ENCODE measurements at places on chromosomes 4 and X.

DNA sequence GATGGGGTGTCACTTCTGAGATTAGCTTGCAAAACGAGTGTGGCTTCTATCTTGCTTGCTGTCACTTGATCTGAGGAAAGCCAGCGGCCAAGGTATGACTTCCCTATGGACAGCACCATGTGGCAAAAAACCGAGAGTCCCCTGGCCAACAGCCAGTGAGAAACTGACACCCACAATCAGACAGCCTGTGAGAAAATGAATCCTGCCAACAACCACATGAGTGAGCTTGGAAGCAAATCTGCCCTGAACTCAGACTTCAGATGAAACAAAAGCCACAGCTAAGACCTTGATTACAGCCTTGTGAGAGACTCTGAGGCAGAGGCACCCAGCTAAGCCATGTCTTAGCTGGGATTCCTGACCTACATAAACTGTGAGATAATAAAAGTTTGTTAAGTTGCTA, 45.5 kb downstream of the PPP1R2C start:
- DNase-seq, result no peak
- H3K4me1 ChIP-seq, result no peaks in the 10 kb centered on the region
- no peaks in the 10 kb centered on the region for H3K27me3 ChIP-seq

- H3K27ac ChIP-seq, result no peak overlapping the region
- no peaks in the 10 kb centered on the region for H3K36me3 ChIP-seq
- no peaks in the 10 kb centered on the region for H3K4me1 ChIP-seq
- H3K4me3 ChIP-seq, result no peak overlapping the region
Measured at GRCh38 chr4:113221990-113222389, 172.5 kb downstream of the ANK2 start.

- H3K36me3 ChIP-seq, result no peaks in the 10 kb centered on the region
- H3K4me1 ChIP-seq, result no peaks in the 10 kb centered on the region
- H3K4me3 ChIP-seq, result no peak overlapping the region
Measured at GRCh38 chr4:182680234-182680653, 236.9 kb downstream of the DCTD start.

GRCh38 chr4:182822554-182822953, 94.6 kb downstream of the DCTD start:
- no peak overlapping the region for H3K4me3 ChIP-seq
- no peaks in the 10 kb centered on the region for H3K27me3 ChIP-seq
- no peak overlapping the region for H3K27ac ChIP-seq
- no peak for DNase-seq
- H3K4me1 ChIP-seq, result no peaks in the 10 kb centered on the region

DNA sequence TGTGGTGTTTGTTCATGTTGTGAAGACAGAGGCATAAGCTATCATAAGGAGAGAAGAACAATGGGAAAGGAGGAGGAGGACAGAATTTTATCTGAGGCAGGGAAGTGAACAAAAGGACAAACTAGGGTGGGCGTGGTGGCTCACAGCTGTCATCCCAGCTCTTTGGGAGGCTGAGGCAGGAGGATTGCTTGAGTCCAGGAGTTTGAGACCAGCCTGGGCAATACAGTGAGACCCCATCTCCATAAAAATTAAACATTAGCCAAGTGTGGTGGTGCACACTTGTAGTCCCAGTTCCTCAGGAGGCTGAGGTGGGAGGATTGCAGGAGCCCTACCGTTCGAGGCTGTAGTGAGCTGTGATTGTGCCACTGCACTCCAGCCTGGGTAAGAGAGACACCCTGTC, 49.9 kb downstream of the TMEM154 start:
- no peak overlapping the region for H3K4me3 ChIP-seq
- no peaks in the 10 kb centered on the region for H3K4me1 ChIP-seq
- no peak for DNase-seq
- H3K27me3 ChIP-seq, result no peaks in the 10 kb centered on the region
- no peaks in the 10 kb centered on the region for H3K36me3 ChIP-seq

- H3K36me3 ChIP-seq, result no peaks in the 10 kb centered on the region
- no peak overlapping the region for H3K4me3 ChIP-seq
- H3K4me1 ChIP-seq, result no peaks in the 10 kb centered on the region
- H3K27ac ChIP-seq, result no peak overlapping the region
Measured at GRCh38 chr4:61427099-61427817, 227.1 kb downstream of the ADGRL3 start.

DNA sequence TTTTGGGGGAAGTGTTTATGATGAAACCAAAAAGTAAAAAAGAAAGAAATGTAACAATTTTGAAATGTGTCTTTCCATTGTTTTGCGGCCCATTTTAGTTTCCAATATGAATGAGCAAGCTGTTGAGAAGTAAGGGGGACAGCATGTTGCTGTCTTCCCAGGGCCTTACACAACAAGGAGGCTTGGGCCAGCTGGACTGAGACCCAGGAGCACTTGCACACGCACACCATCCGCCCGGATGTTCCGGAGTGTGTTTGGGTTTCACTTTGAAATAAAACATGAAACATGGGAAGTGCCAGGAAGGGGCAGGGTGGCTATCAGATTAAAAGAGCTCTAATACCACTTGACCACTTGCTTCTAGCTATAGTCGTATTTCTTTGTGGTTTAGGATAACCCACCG, 144.4 kb downstream of the NHS start:
- H3K4me1 ChIP-seq, result 0 out of 2 replicates have a peak, but pooled peaks cover 2% of the 10 kb centered on the region
- H3K27ac ChIP-seq, result no peak overlapping the region
- H3K36me3 ChIP-seq, result no peaks in the 10 kb centered on the region
- no peaks in the 10 kb centered on the region for H3K27me3 ChIP-seq
- DNase-seq, result no peak

DNA sequence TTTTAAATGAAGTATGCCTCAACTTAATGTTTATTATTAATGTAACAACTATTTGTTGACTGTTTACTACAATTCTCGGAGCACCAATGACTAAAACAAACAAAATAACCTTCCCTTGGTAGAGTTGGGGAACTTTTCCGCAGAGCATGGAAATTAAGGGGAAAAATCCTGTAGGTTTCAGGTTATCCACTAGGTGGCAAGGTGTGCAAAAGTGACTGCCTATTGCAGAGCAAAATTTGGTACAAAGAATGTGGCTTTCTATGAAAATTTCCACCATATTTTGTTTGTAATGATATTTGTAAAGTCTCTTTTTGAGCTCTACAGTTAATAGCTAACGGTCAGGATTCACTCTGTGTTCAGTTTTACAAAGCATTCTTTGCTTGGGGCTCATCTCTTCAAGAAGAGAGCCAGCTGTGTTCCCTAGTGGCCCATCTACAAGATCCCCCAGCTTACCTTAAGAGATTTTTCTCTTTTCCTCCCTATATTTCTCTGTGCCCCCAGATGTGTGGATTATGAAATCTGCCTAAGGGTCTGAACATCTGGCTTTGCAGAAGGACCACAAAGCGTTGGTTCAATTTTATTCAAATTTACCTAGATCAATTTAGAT, 61.1 kb downstream of the FBXO8 start:
- DNase-seq, result no peak
- no peak overlapping the region for H3K4me3 ChIP-seq
- no peaks in the 10 kb centered on the region for H3K36me3 ChIP-seq
- peaks cover 13% of the 10 kb centered on the region for H3K27me3 ChIP-seq
- H3K27ac ChIP-seq, result no peak overlapping the region
- no peaks in the 10 kb centered on the region for H3K4me1 ChIP-seq

- no peak for DNase-seq
- H3K36me3 ChIP-seq, result no peaks in the 10 kb centered on the region
- no peak overlapping the region for H3K27ac ChIP-seq
- no peak overlapping the region for H3K4me3 ChIP-seq
Measured at GRCh38 chr4:120842031-120842430, 80.5 kb downstream of the PRDM5 start.

- no peaks in the 10 kb centered on the region for H3K4me1 ChIP-seq
- DNase-seq, result no peak
- no peaks in the 10 kb centered on the region for H3K36me3 ChIP-seq
- H3K4me3 ChIP-seq, result no peak overlapping the region
- H3K27me3 ChIP-seq, result no peaks in the 10 kb centered on the region
Measured at GRCh38 chr4:28209371-28209924, 1348.8 kb downstream of the STIM2 start.

DNA sequence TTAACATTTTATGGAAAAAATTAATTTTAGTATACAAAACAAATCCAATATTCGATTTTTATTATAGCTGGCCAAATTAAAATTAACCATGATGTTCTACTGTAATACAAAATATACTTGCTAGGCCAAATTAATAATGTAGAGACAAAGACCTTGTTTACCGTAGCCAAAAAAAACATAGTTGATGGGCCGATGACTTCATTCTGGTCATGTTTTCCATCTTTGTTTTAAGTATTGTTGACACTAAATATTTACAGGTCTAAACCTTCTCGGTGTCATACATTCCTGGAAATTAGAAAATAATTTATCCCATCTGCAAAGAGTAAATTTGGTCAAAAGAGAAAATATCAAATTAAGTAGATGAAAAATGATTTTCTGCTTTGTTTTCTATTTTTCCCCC, 698.5 kb downstream of the GRID2 start:
- no peaks in the 10 kb centered on the region for H3K36me3 ChIP-seq
- H3K27me3 ChIP-seq, result no peaks in the 10 kb centered on the region
- no peak overlapping the region for H3K4me3 ChIP-seq
- DNase-seq, result no peak
- no peak overlapping the region for H3K27ac ChIP-seq

- H3K4me3 ChIP-seq, result no peak overlapping the region
- DNase-seq, result no peak
- H3K27ac ChIP-seq, result no peak overlapping the region
- H3K27me3 ChIP-seq, result no peaks in the 10 kb centered on the region
- H3K36me3 ChIP-seq, result no peaks in the 10 kb centered on the region
Measured at GRCh38 chrX:111444881-111445280, 32.9 kb upstream of the DCX start.

DNA sequence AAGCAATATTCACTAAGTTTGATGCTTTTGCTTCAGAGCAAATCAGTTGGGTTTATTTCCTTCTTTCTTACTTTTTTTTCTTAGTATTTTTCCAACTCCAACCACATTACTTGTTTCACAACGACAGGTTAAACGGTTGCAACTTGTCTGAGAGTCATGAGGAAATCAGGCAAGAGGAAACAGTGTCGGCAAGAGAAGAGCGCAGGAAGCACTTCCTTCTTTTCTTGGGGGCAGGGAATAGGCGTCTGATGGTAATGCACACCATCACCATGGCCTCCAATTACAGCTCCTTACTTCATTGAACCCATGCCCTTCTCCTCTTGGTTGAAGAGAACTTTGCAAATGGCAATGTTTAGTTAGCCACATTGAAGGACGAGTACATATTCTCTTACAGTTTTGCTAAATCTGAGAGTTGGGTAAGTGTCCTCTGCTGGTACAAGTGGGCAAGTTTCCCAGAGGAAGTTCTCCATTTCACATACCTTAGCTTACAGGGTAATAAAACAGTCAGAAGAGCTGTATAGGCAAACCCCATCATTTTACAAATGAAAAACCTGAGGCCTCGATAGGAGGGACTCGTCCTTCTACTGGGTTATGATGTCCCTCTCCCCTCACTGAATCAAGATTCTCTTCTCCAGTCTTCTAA, 8.3 kb upstream of the CXCL8 start:
- H3K27ac ChIP-seq, result no peak overlapping the region
- H3K36me3 ChIP-seq, result no peaks in the 10 kb centered on the region
- no peak overlapping the region for H3K4me3 ChIP-seq
- H3K27me3 ChIP-seq, result no peaks in the 10 kb centered on the region

GRCh38 chr4:161892951-161893350, 270.8 kb downstream of the FSTL5 start:
- no peaks in the 10 kb centered on the region for H3K36me3 ChIP-seq
- DNase-seq, result no peak
- H3K4me3 ChIP-seq, result no peak overlapping the region

- no peak overlapping the region for H3K4me3 ChIP-seq
- no peaks in the 10 kb centered on the region for H3K4me1 ChIP-seq
- no peaks in the 10 kb centered on the region for H3K36me3 ChIP-seq
- no peaks in the 10 kb centered on the region for H3K27me3 ChIP-seq
- no peak for DNase-seq
Measured at GRCh38 chr4:138199568-138200235, 42.4 kb downstream of the SLC7A11 start.

- H3K4me3 ChIP-seq, result peak overlapping the region; percentile 53
- DNase-seq, result peak; percentile 16
- peaks cover 2% of the 10 kb centered on the region for H3K27me3 ChIP-seq
- no peak overlapping the region for H3K27ac ChIP-seq
Measured at GRCh38 chr4:88457307-88458103, 586 bp downstream of the HERC5 start.

- H3K27me3 ChIP-seq, result no peaks in the 10 kb centered on the region
- H3K36me3 ChIP-seq, result no peaks in the 10 kb centered on the region
Measured at GRCh38 chrX:133961046-133961445, 24.3 kb downstream of the GPC3 start.

DNA sequence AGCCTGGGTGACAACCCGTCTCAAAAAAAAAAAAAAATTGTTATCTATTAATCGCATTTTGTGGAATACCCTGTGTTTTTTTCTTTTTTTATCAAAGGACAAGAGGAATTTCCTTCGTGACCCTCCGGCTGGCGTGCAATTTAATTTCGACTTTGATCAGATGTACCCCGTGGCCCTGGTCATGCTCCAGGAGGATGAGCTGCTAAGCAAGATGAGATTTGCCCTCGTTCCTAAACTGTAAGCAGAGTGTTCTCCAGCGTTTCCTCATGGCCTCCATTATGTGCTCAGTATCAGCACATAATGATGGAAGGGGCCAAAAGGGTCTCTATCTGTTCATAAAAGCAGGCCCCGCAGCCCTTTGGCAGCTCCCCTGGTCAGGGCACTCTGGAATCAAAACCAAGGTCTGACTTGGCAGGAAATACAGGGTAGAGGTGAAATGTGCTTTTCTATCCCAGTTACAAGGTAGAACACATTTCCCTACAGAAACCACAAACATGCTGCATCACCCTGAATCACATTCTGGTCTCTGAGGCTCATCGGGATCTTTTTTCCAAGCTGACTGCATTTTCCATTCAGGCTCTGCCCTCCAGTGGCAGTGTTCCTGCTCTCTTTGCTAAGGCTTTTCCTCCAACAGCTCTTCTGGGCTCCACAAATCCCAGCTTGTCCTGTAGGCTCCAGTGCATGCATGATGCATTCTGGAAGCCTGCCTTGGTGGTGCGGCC, 24.4 kb downstream of the SYAP1 start:
- no peaks in the 10 kb centered on the region for H3K4me1 ChIP-seq
- DNase-seq, result no peak
- H3K36me3 ChIP-seq, result no peaks in the 10 kb centered on the region
- no peak overlapping the region for H3K4me3 ChIP-seq
- H3K27ac ChIP-seq, result no peak overlapping the region
- H3K27me3 ChIP-seq, result no peaks in the 10 kb centered on the region

DNA sequence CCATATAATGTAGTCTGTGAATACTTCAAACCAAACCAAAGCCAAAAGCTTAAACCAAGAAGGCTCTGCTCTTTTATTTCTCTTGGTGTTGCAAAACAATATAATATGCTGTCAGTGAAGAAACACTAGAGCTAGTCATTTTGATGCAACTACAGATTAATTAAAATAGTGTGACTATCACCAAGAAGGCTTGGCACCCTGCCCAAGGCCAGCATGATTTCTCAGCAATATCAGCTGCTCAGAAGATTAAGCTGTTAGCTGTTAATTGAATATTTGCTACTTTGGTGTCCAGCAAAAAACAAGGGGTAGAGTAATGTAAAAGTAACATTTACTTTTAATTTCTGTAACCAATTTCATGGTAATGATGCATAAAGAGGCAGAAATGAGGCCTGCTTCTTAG, 104.9 kb upstream of the PRPS2 start:
- no peaks in the 10 kb centered on the region for H3K27me3 ChIP-seq
- no peak for DNase-seq
- H3K4me3 ChIP-seq, result no peak overlapping the region
- H3K4me1 ChIP-seq, result no peaks in the 10 kb centered on the region

- no peak for DNase-seq
- no peak overlapping the region for H3K4me3 ChIP-seq
- H3K4me1 ChIP-seq, result no peaks in the 10 kb centered on the region
- H3K27me3 ChIP-seq, result no peaks in the 10 kb centered on the region
- H3K36me3 ChIP-seq, result no peaks in the 10 kb centered on the region
Measured at GRCh38 chr4:187175197-187175596, 451.5 kb upstream of the FAT1 start.
